ENCODE measurements at places on chromosomes 11 and 22.

DNA sequence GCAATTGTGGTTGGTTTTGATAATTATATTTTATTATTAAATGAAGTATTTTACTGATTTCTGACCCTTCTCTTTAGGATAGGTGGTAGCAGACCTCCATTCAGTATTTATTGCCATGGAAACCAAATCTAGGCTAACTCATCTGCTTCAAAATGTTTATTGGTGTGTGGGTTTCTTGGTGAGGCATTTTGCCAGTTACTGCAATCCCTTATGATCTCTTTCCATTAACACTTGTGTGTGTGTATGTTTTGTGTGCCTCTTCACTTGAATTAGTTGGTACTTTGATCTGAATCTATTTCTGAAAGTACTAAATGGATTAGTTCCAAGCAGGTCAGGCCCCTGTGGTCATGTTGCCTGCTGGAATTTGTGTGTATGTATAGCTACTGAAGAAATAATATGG lies 184.4 kb upstream of the C11orf87 start:
- no peak for DNase-seq

- no peak for DNase-seq
These were observed 15.6 kb upstream of the MFRP start for GRCh38 chr11:119361941-119362725.

DNA sequence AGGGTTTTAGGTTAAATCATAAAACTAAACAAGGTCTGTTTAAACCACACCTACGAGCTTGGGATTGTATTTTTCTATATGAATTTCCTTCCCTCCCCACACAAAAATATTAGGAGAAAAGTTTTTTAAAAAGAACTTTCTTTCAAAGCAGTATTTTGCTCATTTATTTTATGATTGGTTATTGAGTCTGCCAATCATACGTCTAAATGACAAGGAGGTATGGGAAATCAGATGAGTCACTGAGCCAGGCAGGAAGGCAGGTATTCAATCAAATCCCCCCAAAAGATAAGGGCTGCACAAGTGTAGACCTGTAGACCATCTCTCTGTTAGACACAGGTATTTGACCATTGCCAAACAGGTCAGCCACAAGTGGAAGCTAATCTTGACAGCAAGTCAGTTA lies 440.1 kb upstream of the CCDC90B start:
- no peak for DNase-seq

GRCh38 chr11:117923773-117924172 lies 5.4 kb downstream of the TMPRSS13 start:
- no peak for DNase-seq

GRCh38 chr11:72234920-72235319 lies 9.1 kb downstream of the PHOX2A start:
- DNase-seq, result no peak

DNA sequence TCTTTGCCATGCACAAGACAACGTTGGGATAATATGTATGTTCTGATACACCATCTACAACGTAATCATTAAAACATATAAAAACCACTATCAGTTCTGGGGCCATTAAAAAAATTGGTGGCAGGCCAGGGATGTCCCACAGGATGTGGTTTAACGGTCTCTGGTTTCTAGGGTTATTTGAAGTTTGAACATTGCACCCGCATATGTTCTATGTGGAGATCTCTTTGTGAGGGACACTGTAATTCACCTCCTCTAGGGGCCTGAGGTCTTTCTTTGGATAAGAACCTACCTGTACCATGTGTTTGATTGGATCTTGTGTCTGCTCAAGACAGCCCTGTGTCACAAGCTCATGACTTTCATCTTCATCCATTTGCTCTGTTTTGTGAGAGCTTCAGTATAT lies 73.2 kb downstream of the GGTLC2 start:
- no peak for DNase-seq

- no peak for DNase-seq
These were observed 213.2 kb downstream of the TTC28 start for GRCh38 chr22:28466399-28466798.

- DNase-seq, result no peak
These were observed 42.0 kb upstream of the TLCD5 start for GRCh38 chr11:120283124-120283523.

DNA sequence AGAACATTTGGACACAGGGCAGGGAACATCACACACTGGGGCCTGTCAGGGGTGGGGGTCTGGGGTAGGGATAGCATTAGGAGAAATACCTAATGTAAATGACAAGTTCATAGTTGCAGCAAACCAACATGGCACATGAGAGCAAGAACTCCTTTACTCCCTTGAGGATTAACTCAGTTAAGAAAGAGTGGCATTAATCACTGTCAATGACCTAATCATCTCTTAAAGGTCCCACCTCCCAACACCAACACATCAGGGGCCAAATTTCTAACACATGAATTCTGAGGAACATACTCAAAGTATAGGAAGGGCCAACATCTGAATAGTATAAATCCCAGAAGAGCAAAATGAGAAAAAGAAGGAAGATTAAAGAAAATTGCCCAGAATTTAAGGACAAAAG lies 272.9 kb downstream of the SWAP70 start:
- DNase-seq, result no peak

DNA sequence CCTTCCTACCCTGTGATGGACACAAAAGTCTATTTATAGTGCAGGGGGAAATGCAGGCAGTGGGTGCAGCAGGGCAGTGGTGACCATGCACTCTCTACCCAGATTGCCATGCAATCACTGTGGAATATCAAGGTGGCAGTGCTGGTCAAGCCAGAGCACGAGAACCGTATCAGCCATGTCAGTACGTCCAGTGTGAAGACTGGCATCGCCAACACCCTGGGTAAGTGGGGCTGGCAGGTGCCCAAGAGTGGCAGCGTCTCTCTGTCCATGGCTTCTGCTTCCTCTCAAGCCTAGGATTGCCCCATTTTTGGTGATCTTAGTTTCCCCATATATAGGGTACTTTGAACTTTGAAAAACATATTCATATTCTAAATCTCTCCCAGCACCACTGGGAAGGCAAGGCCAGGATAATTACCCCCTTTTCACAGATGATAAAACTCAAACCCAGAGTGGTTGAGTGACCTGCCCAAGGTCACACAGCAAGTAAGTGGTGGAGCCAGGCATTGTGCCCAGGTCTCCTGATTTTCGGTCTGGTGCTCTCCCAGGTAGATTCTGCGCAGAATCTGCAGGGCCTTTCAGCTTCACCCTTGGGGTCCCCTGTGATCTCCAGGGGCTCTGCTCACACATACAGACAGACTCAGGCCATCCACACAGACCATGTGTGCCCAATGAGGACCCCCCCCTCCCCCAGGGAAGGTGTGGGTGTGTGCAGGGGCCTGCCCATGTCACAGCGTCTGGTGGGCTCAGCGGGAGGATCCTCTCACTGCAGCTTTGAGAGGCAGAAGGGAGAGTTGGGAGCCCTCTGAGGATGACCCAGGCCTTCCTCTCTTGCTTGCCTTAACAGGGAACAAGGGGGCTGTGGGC lies 7.1 kb downstream of the INPPL1 start:
- no peak for DNase-seq

GRCh38 chr11:120261931-120262330 lies 22.0 kb downstream of the POU2F3 start:
- no peak for DNase-seq

- no peak for DNase-seq
These were observed at the start of gene CNTN5 for GRCh38 chr11:99020352-99021225. Gene CNTN5, plus strand, starts transcription at chr11:99020949.

- DNase-seq, result no peak
These were observed 18.4 kb downstream of the PARVB start for GRCh38 chr22:44042249-44043218.

DNA sequence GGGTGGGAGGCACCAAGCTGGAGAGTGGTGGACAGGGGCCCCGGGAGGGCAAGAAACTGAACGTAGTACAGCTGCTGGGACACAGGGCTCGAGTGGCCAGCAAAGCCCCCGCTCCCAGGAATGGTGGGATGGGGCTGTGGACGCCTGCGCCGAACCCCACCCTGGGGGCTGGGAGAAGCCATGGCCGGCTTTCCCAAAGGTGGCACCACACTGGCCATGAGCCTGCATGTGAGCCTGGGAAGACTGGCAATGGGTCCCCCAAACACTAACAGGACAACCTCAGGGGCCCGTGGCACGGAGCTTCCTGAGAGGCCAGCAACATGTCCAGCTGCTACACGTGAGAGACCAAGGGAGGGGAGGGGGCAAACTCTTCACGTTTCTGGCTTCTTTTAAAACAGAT lies 4.0 kb downstream of the ALG12 start:
- DNase-seq, result no peak

GRCh38 chr22:47836957-47837356 lies 1074.5 kb downstream of the TBC1D22A start:
- no peak for DNase-seq

DNA sequence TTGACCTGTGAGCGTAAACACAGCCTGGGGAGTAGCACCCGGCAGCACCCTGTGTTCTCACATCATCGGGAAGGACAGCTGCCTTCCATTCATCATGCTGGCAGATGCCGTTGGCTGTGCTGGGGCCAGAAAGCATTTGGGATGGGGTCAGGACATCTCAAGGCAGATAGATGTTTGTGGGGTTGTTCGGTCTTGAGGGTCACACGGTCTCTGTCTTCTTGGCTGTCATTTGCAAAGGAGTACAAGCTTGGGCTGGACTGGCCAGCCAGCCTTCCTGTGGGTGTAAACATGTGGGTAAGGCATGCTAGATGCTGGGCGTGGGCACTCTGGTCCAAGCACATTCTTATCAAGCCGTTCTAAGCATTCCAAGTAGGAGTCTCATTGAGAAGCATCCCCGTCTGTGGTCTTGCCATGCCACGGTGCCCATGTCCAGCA lies 81.4 kb downstream of the TBC1D22A start:
- DNase-seq, result no peak

DNA sequence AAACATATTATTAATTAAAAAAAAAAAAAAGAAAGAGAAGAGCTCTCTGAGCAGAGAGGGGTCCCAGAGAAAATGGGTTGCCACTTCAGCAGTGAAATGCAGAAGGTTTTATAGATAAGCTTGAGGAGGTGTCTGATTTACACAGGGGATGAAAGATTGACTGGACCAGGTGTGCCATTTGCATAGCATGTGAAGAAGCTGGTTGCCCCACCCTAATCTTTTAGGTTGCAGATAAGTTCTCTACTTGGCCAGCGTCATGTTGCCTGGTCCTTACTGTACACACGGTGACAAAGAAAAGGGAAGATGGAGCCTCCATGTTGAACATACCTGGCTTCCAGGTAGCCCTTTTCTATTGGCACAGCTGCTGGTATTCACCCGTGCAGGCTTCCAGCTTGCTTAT lies 41.4 kb downstream of the MS4A2 start:
- DNase-seq, result no peak

- DNase-seq, result no peak
These were observed 1061.7 kb upstream of the TENM4 start for GRCh38 chr11:80502511-80502910.

DNA sequence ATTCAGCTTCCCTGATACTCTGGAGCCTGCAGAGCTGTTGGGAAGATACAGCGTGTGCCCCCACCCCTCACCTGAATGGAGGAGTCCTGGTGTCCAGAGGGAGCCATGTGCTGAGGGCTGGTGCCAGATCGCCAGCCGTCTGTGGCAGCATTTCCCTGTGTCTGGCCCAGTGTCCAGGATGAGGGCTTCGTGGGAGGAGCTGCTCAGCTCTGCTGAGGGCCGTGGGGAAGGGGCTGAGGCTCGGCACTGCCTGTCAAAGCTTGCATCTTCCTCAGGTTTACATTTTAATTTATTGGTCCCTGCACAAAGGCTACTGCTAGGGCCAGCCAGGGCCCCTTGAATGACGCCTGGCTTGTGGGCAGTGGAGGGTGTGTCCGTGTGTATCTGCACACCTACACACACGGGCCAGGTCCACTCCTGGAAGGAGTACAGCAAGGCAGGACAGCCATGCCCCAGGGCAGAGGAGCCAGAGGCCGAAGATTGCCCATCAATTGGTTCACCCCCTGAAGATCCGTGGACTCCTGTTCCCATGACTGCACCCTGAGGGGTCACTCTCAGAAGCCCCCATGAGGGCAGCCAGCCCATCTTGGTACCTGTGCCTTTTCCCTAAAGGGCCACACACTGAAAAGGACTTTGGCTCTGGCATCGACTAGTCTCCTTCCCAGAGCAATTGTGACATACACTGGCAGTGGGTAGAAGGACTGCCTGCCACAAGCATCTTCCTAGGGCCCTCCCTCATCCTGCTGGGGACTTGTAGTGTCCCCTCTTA lies 107.7 kb upstream of the PARVA start:
- no peak for DNase-seq

GRCh38 chr22:20420157-20420842 lies 17.3 kb downstream of the SCARF2 start:
- no peak for DNase-seq

- DNase-seq, result no peak
These were observed 218.8 kb downstream of the HIPK3 start for GRCh38 chr11:33475993-33476392.

- no peak for DNase-seq
These were observed 2.1 kb upstream of the EIF3M start for GRCh38 chr11:32581556-32581955.

- DNase-seq, result no peak
These were observed at the start of gene LTBP3 for GRCh38 chr11:65558002-65558929. Gene LTBP3, minus strand, starts transcription at chr11:65558359. Its CDS starts 400 bp downstream, at chr11:65557959.

Data from stimulated activated CD4-positive, alpha-beta T cell treated with anti-CD3 and anti-CD28 coated beads, Interleukin-1b, Interleukin-23, amount 100 ng/mL, for 1 hour (primary cell).